CD4-positive, alpha-beta T cell (primary cell): ENCODE measurements at places on chromosomes 16 and 17. TPM values are rescaled to one million over a fixed set of nuclear protein-coding genes. Genes with fewer than 3 reads are reported as not detected.

The KIF19 gene
- 0.81 TPM for total RNA-seq

DNA sequence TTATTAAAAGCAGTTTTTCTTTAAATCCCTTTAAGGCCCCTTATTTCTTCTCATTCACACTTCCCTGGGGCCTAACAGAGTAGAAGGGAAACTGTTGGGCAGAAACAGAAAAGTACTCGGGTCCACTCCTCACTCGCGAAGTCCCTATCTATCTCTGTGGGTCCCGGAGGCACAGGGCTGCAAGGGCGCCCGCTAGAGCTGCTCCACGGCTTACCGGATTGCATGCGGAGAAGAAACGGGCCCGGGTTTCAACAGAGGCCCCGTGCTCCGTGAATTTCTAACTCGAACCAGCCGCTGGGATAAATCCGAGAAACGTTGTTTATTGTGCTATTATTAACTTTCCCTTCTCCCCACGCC lies 4.3 kb downstream of the CBLN1 start:
- H3K4me3 ChIP-seq: no peak overlapping the region
- no peak overlapping the region for H3K27ac ChIP-seq
- peaks cover 68% of the 10 kb centered on the region for H3K27me3 ChIP-seq
- DNase-seq: no peak
- peaks cover 3% of the 10 kb centered on the region for H3K4me1 ChIP-seq

GRCh38 chr16:83937267-83937666 lies 15.8 kb upstream of the OSGIN1 start:
- no peak overlapping the region for H3K27ac ChIP-seq
- no peak overlapping the region for H3K4me3 ChIP-seq
- H3K4me1 ChIP-seq: no peaks in the 10 kb centered on the region
- H3K36me3 ChIP-seq: no peaks in the 10 kb centered on the region

DNA sequence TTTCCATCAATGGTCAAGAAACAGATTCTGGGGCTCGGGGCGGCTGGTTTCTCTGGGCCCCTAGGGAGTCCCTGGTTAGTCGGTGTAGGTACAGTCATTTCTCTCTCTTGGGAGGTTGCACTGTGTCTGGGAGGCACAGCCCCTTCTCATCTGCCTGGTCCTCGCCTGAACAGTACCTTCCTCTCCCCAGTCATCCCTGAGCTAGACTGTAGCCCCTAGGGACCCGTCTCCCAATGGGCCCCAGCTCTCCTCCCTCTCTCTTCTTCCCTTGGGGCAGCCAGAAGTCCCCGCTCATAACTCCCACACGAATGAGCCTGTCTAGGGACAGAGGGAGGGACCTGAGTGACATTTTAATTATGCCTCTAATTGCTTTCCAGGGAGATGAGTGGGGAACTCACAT lies 20.2 kb upstream of the CPSF4L start:
- H3K27ac ChIP-seq: no peak overlapping the region
- H3K36me3 ChIP-seq: no peaks in the 10 kb centered on the region
- H3K27me3 ChIP-seq: peaks cover 2% of the 10 kb centered on the region
- H3K4me1 ChIP-seq: no peaks in the 10 kb centered on the region

DNA sequence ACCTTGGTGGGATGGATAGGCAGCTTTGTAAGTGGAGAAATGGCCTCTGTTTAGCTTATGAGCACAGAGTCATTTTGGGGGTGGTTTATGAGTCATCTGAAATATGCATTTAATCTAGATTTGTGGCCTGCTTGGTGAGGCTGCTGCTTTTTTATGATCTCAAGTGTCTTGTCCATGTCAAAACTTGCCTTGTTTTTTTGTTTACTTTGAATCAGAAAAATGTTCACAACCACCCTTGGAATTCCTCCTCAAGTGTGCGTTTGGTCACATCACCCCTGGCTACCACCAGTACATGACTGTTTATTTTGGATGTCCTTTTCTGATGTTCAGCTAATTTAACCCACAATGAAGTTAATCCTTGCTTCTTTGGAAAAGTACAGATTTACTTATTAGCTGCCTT lies 64.6 kb downstream of the FTO start:
- H3K27me3 ChIP-seq: no peaks in the 10 kb centered on the region
- H3K36me3 ChIP-seq: no peaks in the 10 kb centered on the region
- DNase-seq: no peak
- no peak overlapping the region for H3K4me3 ChIP-seq

The TUBB3 gene
- 0.78 TPM for total RNA-seq

DNA sequence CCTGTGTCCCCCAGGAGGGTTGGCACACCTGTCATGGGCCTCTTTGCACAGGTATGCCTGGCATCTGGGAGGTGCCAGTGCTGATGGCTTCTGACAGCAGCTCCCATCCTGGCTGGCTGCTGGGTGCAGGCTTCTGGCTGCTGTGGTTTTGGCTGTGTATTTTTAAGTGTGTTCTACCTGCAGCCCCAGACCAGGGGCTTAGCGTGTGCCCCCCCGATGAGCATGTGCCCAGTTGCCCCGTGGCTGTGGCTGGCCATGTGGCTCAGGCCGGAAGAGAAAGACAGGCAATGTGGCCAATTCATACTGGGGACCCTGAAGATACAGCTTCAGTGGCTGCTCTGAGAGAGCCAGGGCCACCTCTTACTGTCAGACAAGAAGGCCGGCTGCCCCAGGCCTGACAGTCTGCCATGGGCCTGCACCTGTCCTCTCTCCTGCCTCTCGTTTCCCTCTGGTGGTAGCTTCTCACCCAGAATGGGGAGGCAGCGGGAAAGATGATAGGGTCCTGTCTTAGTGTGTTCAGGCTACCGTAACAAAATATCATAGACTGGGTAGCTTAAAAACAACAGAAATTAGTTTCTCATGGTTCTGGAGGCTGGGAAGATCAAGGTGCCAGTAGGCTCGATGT lies 37.6 kb upstream of the LGALS9 start:
- H3K36me3 ChIP-seq: peaks cover 11% of the 10 kb centered on the region
- H3K27ac ChIP-seq: no peak overlapping the region
- H3K4me1 ChIP-seq: no peaks in the 10 kb centered on the region
- DNase-seq: no peak
- H3K4me3 ChIP-seq: no peak overlapping the region

DNA sequence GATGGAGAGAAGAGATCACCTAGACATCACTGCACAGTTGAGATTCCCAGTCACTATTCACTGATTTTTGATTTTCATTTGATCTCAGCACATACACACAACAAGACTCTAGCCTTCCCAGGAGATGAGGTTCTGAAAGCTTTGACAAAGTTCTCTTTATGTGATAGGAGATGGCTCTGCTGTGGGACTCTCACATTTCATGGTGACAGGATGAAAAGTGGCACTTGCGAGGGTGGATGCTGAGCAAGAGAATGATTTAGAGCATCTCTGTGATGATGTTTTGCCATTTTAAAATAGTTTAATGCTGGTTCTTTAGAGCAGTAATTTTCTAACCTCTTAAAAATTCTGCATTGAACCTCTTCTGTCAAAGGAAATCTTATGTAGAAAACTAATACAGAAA lies 113.3 kb upstream of the CA10 start:
- no peak overlapping the region for H3K4me3 ChIP-seq
- H3K36me3 ChIP-seq: no peaks in the 10 kb centered on the region
- no peak overlapping the region for H3K27ac ChIP-seq
- H3K4me1 ChIP-seq: no peaks in the 10 kb centered on the region
- DNase-seq: no peak

The IRX5 gene
- total RNA-seq: not detected

- H3K36me3 ChIP-seq: no peaks in the 10 kb centered on the region
- H3K27ac ChIP-seq: no peak overlapping the region
- no peak overlapping the region for H3K4me3 ChIP-seq
- DNase-seq: no peak
- no peaks in the 10 kb centered on the region for H3K4me1 ChIP-seq
Observed at GRCh38 chr16:54540525-54541180, 254.1 kb upstream of the IRX3 start.

The MEOX1 gene
- total RNA-seq: 0.41 TPM

DNA sequence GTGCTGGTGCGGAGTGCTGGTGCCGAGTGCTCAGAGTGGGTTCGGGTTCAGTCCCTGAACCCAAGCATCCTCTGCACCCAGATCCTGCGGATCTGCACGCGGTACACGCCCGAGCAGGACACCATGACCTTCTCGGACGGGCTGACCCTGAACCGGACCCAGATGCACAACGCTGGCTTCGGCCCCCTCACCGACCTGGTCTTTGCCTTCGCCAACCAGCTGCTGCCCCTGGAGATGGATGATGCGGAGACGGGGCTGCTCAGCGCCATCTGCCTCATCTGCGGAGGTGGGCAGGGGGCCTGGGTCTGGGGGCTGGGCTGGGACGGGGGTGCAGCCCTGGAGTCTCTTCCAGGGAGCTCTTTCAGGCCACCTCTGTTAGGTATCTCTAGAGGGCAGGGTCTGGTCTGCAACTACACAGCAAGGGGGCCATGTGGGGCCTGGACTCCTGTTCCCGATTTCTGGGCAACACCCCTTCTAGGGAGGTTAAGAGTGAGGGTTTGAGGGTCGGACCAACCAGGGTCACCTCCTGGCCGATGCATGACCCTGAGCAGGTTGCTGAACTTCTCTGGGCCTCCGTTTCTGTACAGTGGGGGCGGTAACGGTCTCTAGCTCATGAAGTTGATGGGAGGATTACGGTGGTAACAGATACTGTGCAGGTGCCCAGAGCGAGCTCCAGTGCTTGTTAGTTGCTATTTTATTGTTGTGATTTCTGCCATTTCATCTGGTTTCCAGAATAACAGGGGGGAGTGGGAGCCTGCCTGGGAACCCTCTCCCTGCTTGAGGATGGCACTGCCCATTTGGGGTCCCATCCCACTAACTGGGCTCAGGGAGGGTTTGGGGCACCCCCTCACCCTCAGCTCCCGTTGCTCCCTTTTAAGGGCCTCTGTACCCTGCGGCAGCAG lies 10.1 kb downstream of the GJD3 start:
- H3K4me1 ChIP-seq: peaks cover 21% of the 10 kb centered on the region
- H3K27ac ChIP-seq: no peak overlapping the region
- DNase-seq: no peak
- no peak overlapping the region for H3K4me3 ChIP-seq
- H3K36me3 ChIP-seq: peaks cover 64% of the 10 kb centered on the region

- H3K36me3 ChIP-seq: no peaks in the 10 kb centered on the region
- no peaks in the 10 kb centered on the region for H3K27me3 ChIP-seq
- H3K27ac ChIP-seq: no peak overlapping the region
- no peak overlapping the region for H3K4me3 ChIP-seq
Observed at GRCh38 chr16:13307851-13308250, 406.5 kb downstream of the SHISA9 start.
